ENCODE measurements at places on chromosomes 5 and 9. TPM values are rescaled to one million over a fixed set of nuclear protein-coding genes. Genes with fewer than 3 reads are reported as not detected.

DNA sequence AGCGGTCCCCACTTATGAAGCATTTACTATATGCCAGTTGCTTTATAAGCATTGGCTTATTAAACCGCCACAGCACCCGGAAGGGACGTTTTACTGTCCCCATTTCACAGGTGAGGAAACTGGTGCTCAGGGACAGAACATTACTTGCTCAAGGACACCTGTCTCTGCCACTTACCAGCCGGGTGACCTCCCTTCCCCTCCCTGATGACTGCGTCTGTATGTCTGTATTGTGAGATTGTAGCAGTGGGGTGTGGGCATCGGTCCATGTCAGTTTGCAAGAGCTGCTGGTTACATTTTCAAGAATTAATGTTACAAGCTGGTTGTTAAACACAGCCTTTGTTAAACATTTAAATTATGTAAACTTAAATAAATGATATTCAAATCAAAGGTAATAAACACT lies 77.6 kb upstream of the LMX1B start:
- no peak overlapping the region for H3K4me3 ChIP-seq
- no peak for DNase-seq
- no peaks in the 10 kb centered on the region for H3K36me3 ChIP-seq
- H3K27ac ChIP-seq, result no peak overlapping the region
- H3K27me3 ChIP-seq, result peaks cover 41% of the 10 kb centered on the region
- no peaks in the 10 kb centered on the region for H3K4me1 ChIP-seq

GRCh38 chr9:96219026-96219899 lies 82.7 kb downstream of the HSD17B3 start:
- no peak overlapping the region for H3K27ac ChIP-seq
- H3K36me3 ChIP-seq, result no peaks in the 10 kb centered on the region
- peaks cover 26% of the 10 kb centered on the region for H3K4me1 ChIP-seq

GRCh38 chr9:75824816-75825568 lies 65.5 kb upstream of the PCSK5 start:
- H3K36me3 ChIP-seq, result no peaks in the 10 kb centered on the region
- H3K4me3 ChIP-seq, result no peak overlapping the region
- H3K27me3 ChIP-seq, result peaks cover 3% of the 10 kb centered on the region
- no peak overlapping the region for H3K27ac ChIP-seq
- no peak for DNase-seq
- H3K4me1 ChIP-seq, result no peaks in the 10 kb centered on the region

- H3K4me1 ChIP-seq, result peaks cover 78% of the 10 kb centered on the region
- peak; percentile 85 for DNase-seq
- no peaks in the 10 kb centered on the region for H3K27me3 ChIP-seq
- peak overlapping the region; percentile 29 for H3K4me3 ChIP-seq
- H3K27ac ChIP-seq, result peak overlapping the region; percentile 93
- no peaks in the 10 kb centered on the region for H3K36me3 ChIP-seq
These were observed 138.4 kb downstream of the GADD45G start for GRCh38 chr9:89743216-89743572.

DNA sequence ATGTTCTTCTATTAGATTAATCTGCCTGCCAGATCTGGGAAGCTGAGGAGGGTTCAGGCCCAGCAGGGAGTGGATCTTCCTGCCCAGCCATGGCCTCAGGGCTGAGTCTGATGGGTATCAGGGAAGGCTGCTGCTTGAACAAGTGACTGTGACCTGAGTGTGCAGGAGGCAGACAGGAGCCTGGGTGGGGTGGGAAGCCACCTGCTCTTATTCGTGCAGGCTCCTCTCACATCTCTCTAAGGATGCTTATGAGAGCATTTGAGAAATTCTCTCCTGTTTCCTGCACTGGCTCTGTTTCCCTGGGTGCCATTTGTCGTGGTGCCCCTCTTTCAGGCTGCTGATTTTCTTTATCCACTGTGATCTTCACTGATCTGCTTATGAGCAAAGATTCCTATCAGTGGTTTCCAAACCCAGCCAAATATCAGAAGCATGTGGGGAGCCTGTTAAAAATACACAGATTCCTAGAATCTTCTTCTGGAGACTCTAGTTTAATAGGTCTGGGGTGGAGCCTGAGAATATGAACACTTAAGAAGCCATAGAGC lies 2.1 kb downstream of the RGS3 start:
- no peak for DNase-seq
- no peaks in the 10 kb centered on the region for H3K4me1 ChIP-seq
- H3K36me3 ChIP-seq, result peaks cover 3% of the 10 kb centered on the region
- H3K4me3 ChIP-seq, result no peak overlapping the region
- H3K27me3 ChIP-seq, result no peaks in the 10 kb centered on the region

- no peaks in the 10 kb centered on the region for H3K27me3 ChIP-seq
- no peak for DNase-seq
- H3K4me1 ChIP-seq, result no peaks in the 10 kb centered on the region
- no peak overlapping the region for H3K4me3 ChIP-seq
- H3K27ac ChIP-seq, result no peak overlapping the region
These were observed 417.8 kb upstream of the CTNND2 start for GRCh38 chr5:12322042-12322441.

INSL4 gene
- not detected for total RNA-seq

NIM1K gene
- 0.50 TPM for total RNA-seq

DND1 gene
- 2.8 TPM for total RNA-seq

OBP2B gene
- total RNA-seq, result not detected

DOCK2 gene
- 271 TPM for total RNA-seq
